ENCODE measurements at places on chromosomes 7 and 10.
A peak's percentile ranks its signal among the peaks of the same experiment; 100 is the strongest.

DNA sequence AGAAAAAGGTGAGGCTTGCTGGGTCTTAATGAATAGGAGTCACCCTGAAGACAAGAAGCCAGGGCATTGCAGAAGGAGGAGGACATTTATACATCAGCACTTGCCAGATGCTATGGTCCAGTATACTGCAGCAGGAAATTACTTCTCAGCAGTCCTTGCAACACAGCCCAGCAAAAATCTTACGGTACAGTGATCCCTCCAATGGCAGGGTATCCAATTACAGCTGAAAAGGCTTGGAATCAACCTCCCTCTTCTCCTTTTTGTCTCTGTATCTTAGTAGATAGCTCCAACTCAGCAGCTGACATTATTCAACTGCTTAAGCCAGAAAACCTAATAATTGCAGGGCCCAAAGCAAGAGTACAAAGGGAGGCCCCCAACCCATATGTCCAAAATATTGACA is 128.3 kb upstream of the COBL start:
- DNase-seq, result no peak

DNA sequence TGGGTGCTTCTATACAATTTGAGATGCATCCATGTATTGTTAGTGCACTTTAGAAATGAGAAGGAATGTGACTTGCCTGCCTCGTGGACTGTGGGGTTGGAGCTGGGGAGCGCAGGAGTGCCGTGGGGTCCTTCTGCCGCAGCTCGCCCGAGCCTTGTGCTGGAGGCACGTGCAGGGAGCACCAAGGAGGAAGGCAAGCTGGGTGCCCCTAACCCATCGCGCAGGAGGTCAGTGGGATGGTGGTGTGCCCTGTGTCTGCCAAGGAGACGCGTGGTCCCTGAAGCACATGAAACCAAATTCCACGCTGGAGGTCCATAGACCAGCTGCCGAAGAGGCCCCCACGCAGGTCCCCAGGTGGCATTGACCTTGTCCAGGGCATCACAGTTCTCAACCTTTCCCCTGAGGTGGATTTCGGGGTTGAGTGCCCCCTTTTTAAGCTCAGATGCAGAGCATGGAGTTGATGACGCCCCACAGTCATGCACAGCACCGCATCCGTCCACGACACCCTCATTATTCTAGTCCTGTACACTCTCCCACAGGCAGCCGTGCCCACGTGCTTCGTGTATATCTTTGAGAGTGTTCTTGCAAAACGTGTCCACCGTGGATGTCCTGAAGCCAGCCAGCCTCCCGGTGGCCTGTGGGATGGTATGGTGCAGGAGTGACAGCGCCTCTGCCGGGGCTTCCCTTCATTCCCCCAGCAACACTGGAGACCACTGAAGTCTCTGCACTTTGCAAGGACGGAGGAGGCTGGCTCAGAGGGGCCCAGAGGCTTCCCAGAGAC is 35.5 kb downstream of the FKBP6 start:
- no peak for DNase-seq

DNA sequence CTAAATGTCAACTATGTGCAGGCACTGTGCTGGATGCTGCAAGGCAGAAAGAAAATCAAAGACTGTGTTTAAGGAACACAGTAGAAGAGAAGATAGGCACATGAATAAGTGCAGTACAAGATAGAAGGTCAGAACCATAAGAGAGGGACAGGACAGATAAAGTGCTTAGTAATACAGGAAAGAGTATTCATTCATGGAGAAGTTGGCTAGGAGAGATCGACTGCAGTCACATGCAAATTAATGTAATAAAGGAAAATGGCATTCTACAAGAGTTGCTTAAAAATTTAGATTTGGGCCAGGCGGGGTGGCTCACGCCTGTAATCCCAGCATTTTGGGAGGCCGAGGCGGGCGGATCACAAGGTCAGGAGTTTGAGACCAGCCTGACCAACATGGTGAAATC is 24.8 kb downstream of the KIF5B start:
- DNase-seq, result no peak

GRCh38 chr7:34309116-34309515 is 348.9 kb upstream of the NPSR1 start:
- no peak for DNase-seq

DNA sequence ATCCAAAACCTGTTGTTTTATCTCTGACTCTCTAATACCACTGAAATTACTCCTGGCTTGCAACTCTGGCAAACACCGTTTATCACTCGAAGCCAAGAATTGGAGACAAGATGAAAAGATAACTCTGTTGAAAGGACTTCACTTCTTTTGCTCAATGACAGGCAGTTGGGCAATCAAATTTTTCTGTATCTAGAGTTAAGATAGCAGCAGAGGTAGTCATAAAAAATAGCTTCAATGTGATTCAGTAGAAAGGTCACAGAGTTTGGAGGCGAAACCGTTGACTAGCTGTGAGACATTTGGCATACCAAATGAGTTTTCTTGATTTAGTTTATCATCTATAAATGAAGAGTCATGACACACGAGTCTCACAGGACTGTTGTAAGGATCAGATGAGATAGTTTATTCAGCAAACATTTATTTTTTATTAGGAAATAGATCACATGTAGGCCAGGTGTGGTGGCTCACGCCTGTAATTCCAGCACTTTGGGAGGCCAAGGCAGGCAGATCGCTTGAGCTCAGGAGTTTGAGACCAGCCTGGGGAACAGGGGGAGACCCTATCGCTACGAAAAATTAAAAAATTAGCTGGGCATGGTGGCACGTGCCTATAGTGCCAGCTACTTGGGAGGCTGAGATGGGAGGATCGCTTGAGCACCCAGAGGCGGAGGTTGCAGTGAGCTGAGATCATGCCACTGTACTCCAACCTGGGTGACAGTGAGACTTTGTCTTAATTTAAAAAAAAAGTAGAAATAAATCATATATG is 23.6 kb downstream of the AKR1B1 start:
- DNase-seq, result no peak

DNA sequence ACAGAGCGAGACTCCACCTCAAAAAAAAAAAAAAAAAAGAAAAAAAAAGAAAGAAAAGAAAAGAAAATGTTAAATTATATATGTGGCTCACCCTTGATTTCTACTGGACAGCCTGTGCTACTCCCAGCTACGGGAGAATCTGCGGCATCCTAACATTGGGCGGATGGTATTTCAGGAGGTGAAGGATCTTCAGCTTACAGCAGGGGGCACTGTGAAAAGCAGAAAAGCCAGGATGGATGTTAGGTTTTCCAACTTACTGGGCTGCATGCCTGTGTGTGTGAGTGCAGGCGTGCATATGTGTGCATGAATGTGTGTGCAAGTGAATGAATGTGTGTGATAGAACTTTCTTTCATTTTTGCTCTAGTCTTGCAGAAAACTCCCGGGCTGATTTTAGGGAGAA is 1066.5 kb downstream of the TYW1 start:
- DNase-seq, result no peak

GRCh38 chr7:87369216-87369615 is 23.8 kb downstream of the CROT start:
- no peak for DNase-seq

DNA sequence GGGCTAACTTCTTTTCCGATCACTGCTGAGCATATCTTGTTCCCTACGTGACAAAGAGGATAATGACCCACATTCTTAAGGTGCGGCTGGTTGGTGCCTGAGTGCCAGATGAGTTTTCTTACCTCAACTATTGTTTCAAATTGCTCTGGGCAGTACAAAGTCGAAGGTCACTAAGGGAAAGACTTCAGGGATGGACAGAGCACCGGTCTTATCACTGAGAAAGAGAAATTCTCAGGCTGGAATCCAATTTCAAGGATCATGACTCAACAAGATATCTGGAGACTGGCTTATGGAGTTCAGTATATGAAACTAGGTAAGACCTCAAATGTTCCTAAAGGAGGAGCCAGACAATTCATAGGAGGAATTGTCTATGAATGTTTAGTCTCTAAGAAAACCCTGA is 780.3 kb downstream of the SUGCT start:
- DNase-seq, result no peak

DNA sequence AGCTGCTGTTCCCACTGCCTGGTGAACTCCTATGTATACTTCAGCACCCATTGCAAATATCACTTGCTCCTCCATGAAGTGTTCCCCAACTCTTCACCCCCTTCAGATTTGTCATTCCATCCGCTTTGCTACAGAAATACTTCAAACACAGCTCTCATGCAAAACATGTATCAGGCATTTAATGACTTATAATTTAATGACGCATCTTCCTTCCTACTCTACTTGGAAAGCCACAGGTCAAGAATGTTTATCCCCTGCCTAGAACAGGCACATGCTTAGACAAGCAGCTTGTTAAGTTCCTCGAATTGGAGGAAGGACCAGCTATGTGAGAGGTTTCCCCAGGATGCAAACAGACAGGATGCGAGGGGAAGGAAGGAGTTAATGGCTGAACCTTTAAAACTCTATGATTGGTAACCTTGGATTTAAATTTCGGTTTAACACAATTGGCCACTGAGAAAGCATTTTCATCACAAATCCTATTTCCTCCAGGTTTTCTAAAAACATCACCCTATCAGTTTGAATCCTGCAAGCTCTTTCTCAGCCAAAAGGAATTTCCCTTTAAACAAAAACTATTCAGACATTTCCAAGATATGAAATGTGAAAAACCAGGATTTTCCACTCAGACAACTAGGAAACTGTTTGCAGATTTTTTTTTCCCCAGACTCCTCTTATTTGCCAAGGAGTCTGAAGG is 11.5 kb downstream of the CREB3L2 start:
- no peak for DNase-seq

DNA sequence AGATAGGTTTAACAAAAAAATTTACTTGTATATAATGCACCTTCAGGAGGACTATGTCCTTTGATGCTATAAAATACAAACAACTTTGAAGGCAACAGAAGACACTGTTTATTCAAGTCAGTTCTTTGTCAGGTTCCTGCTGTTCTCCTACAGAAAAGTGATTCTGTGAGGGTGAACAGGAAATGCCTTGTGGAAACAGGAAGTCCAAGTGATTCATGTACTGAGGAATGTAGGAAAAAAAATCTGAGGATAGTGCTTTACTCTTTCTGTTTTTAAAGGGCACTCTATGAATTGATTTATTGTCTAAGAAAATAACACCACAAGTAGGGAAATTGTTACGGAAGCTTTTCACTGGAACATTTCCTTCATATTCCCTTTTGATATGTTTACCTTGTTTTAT is 171.9 kb downstream of the HDAC9 start:
- DNase-seq, result no peak

- no peak for DNase-seq
Observed at GRCh38 chr7:149495785-149496641, 1.6 kb downstream of the ZNF746 start.

DNA sequence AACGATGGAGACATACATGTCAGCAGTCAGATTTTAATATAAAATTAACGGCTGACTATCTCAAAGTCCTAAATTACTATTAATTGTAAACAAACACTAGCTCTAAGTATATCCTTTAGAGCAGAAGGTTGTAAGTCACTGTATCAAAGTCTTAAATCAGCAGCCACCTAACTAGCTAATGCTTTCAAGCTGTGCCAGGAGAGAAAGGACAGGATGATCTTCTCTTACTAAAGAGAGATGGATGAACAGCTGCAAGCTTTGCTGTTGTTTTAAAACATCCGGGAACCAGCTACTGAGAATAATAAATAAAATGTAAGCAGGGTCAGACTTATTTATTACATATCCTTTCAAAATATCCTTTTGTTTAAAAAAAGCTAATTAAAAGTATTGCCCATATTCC is 24.0 kb upstream of the ABLIM1 start:
- no peak for DNase-seq

GRCh38 chr7:158134824-158135223 is 452.8 kb downstream of the PTPRN2 start:
- DNase-seq, result no peak

DNA sequence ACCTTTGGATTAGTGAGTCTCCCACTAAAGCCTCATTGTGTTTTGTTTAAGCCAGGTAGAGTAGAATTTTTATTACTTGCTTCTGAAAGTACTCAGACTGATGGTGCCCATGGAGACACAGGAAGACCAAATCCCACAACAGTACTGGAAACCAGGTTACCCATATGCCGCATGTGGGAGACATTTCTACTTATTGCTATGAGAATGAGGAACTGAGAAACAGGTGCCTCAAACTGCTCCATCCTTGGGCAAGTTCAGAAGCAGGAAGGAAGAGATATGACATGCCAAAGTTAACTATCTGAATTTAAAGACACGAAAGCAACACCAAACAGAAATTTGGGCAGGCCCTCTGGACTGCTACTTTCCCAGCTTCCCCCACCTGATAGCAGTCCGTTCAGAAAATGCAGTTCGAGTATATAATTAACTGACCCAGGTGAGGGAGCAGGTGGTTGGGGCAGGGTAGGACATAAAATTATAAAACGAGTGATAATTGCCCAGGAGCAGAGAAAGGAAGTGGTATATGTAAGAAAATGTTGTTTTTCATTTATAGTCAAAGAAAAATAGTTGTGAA is 382.3 kb upstream of the MTPN start:
- DNase-seq, result no peak

DNA sequence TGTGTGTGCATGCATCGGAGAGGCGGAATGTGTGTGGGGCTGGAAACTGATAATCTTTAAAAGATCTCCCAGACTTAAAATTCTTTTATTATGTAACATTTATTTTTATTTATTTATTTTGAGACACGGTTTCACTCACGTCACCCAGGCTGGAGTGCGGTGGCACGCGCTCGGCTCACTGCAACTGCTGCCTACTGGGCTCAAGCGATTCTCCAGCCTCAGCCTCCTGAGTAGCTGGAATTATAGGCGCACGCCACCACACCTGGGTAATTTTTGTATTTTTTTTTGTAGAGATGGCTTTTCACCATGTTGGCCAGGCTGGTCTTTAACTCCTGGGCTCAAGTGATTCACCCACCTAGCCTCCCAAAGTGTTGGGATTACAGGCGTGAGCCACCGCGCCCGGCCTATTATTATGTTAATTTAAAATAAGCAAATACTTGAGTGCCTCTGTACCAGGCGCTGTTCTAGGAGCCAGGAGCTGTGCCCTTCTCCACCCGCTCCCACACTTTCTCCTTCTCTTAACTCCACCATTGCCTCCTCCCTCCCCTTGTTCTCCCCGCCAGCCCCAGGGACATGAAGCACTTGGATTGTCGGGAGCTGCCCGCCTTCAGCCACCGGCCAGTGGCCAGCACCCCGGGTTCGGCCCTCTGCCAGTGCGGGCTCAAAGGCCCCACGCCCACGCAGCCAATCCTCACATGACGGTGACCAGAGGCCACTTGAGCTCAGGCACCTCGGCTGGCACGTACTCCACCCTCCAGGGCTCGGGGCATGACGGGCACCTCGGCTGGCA is 163.6 kb downstream of the DNAJB6 start:
- peak; percentile 13 for DNase-seq

Data from activated T-cell treated with anti-CD3 and anti-CD28 coated beads, Interleukin-2, amount 50 U/mL, for 1 hour (primary cell).